ENCODE measurements at places on chromosomes 7 and 10.

DNA sequence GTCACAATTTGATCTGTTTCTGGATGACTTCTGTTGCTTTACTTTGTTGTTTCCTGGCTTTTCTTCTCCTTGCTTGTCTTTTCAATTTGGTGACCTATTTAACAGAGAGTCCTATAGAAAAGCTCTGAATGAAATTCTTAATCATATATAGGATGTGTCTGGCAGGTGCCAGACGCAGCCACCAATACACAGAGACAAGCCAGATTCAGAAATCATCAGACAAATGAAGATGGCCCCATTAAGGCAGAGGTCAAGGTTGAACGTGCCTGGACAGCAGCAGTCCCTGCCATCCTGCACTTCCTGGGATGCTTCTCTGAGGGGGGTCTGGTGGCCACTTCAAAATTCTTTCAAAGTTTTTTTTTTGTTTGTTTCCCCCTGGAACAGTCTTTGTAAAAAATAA, 846.7 kb upstream of the COBL start:
- DNase-seq: no peak

DNA sequence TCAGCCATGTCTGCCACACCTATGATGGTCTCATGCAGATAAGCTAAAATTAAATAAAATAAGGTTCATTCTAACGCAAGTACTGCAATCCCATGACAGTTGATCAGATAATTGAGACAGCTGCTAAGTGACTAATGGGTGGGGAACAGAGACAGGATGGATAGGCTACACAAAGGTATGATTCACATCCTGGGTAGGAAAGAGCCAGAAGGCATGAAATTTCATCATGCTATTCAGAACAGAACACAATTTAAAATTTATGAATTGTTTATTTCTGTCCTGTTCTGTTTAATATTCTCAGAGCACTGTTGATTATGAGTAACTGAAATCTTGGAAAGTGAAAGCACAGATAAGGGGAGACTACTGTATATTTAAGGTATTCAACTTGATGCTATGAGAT, 381.8 kb upstream of the SORCS1 start:
- DNase-seq: no peak

DNA sequence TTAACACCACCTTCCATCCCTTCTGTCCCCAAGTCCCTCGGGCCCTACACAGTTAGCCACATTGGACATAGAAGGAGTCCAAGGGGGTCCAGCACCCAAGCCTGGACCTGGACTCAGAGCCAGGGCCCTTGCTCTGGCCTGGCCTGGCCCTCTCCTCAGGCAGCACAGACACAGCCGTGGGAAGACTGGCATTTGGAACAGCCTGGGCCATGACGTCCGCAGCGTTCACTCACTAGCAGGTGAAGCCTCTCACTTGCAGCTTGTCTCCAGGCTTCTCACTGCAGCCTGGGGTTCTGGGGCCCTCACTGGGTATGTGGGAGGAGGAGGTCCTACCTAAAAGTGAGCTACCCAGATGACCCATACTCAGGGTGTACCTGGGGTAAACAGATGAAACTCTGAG, 33.7 kb upstream of the AQP1 start:
- DNase-seq: no peak

GRCh38 chr7:120165227-120165626, 107.7 kb upstream of the KCND2 start:
- no peak for DNase-seq

DNA sequence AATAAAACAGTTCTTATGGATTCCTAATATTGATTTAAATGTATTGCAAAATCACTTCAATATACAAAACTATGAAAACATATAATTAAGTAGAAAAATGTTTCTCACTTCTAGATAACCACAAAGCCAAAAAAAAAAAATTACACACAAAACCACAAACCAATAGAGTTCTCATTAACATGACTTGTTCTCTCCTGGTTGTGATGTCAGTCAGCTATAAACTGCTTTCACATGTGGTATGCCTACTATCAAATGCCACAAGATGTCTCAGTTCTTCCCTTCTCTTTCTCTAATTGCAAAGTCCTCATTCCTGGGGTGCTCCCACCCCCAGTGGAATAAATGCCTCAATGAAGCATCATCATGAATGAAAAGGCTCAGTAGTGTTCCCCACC, 16.6 kb downstream of the GNAI1 start:
- no peak for DNase-seq
